ENCODE measurements at places on chromosomes 1 and 21. TPM values are rescaled to one million over a fixed set of nuclear protein-coding genes. Genes with fewer than 3 reads are reported as not detected.

DNA sequence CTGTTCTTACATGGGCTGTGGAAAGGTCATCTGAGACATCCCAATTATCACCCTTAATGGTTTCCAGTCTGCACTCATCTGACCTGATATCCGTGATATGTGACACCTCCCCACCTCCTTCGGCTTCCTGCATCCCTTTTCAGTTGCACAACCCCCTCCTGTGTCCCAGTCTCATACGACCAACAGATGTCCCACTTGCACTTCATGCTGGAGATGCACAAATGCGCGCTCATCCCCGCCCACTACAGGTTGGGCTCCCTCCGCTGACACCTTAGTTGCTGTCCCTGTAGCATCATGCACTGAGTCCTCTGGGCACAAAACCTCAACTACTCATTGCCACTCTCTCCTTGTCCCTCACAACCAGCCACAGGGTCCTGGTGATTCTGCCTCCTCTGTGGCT is 94.4 kb downstream of the MIS18A start:
- no peak for DNase-seq

DNA sequence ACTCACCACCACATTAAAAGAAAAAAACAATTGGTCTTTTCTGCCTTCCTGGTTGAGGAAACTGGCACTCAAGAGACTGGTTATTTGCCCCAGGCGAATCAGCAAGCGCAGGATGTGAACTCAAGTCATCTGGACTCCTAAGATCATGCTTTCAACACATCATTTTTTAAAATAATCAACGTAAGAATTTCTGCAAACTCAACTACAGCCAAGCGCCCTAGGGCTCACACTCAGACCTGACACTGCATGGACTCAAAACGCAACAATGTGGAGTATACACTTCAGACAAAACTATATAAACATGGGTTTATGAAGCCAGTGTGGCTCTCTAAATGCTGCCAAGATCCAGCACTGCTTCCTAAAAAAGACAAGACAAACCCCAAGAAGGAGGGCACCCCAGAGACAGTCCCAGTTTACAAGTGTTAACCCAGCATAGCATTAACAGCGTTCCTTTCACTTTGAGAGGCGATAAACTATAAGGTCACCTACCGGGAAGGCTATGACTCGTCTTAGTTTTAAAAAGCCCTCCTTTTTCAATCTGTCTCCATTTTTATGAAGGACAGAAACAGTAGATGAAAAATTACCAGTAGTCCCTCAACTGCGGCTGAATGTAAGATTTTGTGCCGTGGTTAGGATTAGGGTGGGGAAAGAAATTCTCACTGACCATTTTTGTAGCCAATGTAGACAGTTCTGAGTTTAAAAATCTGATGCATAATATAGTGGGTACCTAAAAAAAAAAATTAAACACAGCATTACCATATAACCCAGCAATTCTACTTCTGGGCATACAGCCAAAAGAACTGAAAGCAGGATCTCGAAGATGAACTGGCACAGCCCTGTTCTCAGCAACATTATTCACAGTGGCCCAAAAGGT is 54.8 kb downstream of the SIPA1L2 start:
- no peak for DNase-seq

GRCh38 chr1:248873993-248874533 is 15.2 kb upstream of the ZNF692 start:
- DNase-seq: peak; percentile 96

GRCh38 chr1:2445162-2445822 is 30.8 kb upstream of the PLCH2 start:
- DNase-seq: no peak

- no peak for DNase-seq
Measured at GRCh38 chr1:37752213-37752582, 12.7 kb downstream of the EPHA10 start.

DNA sequence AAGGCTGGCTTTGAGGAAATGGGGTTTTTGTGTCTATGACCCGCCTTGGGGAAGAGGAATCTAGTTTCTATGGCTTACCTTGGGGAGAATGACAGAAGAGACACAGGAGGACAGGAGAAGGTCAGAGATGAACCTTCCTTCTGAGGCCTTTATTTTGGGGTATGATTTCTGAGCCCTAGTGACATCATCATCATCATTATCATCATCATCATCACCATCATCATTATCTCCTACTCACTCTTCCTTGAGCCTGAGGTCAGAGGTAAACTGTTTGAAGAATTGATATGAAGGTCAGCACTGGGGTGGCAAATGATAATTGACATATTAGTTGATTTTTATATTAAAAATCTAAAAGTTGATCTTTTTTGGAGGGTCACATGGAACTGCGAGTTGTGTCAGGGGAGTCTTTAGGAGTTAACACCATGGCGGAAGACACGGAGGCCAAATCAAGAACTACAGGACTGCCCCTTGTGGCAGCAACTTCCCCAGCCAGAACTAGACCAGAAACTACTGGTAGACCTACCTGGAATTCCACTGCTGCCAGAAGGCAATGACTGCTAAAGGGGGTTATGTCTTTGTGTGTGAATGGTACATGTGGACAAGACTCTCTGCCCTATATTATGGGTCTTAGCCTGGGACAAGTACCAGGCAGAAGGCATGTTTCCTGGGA is 49.8 kb upstream of the WLS start:
- no peak for DNase-seq

DNA sequence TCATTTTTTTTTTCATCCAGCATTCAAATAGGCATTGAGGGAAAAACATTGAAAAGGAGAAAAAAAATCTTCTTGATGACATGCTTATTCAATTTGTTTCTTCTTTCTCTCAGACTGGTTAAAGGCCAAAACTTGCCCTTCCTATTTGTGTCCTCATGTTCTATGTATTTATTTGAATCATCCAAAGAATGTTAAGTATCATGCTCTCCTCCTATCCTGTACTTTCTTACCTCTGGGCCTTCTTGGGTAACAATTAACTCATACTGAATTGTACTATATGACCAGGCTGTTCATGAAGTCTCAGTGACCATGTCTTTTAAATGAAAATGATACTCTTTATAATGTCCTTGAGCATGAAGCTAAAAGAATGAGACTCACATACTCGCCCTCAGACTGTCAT is 36.5 kb upstream of the DENND1B start:
- no peak for DNase-seq

DNA sequence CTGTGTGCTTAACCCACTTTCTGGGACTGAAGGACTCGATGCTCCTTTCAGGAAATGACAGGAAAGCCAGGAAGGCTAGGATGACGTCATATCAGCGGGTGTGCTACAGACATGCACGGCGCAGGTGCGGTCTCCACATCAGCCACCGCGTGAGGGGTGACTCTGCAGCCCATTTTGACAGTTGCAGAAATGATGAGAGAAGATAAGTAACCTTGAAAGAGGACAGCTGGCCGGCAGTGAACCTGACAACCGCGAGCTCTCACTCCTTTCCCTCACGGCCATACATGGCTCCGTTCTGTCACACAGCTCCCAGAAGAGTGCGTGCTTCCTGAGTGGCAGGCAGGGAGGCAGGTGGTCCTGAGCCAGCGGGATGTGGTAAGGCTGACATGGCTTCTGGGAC is 1.7 kb upstream of the KRTAP10-5 start:
- DNase-seq: no peak

DNA sequence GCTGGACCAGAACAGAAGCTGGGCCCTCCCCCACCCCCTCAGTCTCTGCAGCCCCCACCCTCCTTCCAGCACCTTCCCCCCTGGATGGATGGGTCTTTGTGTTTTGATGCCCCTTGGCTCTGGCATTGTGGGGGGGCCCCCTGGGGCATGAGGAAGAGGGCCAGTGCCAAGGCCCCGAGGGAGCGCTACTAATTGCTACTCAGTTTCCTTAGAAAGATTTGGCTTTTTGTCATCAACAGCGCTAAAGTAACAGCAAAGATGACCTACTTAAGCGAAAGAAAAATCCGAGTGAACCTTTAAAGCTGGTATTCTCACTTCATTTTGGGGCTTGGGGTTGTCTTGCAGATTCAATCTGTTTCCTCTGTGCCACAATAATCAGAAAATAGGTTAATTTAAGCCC is 63.5 kb downstream of the SKI start:
- no peak for DNase-seq

- no peak for DNase-seq
Measured at GRCh38 chr1:2232916-2233438, 4.9 kb downstream of the SKI start.

GRCh38 chr21:29175408-29176134 is 45.1 kb downstream of the MAP3K7CL start:
- DNase-seq: peak; percentile 21

DNA sequence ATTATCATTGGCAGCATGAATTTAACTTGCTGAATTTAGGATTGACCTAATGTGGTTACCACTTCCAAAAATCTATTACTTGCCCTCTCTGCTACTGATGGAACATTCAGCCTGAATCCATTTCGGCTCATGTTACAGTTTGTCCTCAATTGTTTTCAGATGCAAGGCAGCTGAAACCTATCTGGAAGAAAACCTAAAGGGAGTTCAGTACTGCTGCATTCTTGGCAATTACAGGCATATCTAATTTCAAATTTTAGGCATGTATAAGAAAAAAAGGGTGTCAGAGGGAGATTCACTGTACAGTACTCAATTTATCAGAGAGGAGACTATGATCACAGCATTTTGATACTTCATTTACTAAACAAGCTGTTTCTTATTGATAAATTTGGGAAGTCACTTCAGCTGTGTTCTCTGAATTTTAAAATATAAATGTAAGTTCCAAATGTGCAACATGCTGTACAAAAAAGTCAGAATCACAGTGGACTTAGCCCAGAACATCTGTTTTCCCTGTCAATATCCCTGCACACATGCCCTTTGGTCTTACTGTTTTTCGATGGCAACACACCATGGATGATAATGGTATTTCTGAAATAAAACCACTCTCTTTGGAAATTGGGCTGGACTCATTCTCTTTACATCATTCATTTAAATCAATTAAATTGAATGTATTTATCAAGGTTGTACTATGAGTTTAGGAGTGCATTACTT is 651.6 kb upstream of the ADGRL4 start:
- DNase-seq: no peak

GRCh38 chr1:244628789-244629188 is 24.1 kb upstream of the DESI2 start:
- DNase-seq: no peak

The PEAR1 gene
- polyA plus RNA-seq: 17.7 TPM

The KRTAP10-9 gene
- not detected for polyA plus RNA-seq

The CYP4X1 gene
- 10.0 TPM for polyA plus RNA-seq

The PRKCZ gene
- 33.6 TPM for polyA plus RNA-seq

The NADK gene
- 40.0 TPM for polyA plus RNA-seq

The GSTM3 gene
- polyA plus RNA-seq: 298 TPM

The EVA1C gene
- 2.4 TPM for polyA plus RNA-seq
